Caudate nucleus (tissue), 63 donors: ENCODE measurements at places on chromosomes 3 and 15.

DNA sequence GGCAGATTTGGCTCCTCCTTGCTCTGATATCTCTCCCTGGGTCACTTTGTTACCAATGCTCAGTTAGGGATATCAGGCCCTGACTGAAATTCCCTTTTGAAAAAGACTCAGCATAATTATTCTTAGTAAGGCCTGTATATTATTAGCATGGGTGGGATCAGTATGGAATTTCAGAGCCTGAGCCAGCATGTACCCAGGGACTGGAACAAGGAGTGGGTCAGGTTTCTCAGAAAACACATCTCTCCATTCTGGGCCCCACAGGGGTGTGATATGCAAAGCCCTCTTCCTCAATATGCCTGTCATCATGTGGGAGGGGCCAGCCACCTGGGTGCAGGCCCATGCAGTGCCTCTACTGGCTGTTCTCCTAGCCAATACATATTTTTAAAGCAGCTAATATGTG lies 423.2 kb downstream of the EPHB1 start:
- DNase-seq: no peak

GRCh38 chr3:160537729-160538128 lies 27.6 kb downstream of the KPNA4 start:
- no peak for DNase-seq

DNA sequence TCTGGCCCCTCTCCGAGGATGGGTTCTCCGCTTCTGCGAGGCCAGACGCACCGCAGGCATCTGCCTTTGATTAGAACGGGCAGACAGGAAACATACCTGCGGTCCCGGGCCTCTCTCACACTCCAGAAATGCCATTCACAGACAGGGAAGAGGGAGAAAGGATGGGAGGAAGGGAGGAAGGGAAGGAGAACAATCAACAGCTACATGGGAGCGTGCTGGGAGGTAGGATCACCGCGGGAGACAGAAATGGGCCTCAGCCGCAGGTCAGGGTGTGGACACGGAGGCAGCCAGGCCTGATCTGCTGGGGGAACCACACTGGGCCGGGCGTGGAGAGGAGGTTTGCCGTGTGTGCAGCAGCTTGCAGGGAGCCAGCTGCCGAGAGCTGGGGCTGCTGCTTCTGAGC lies 90.7 kb upstream of the RGMA start:
- DNase-seq: no peak

- no peak for DNase-seq
Observed at GRCh38 chr3:120567370-120568201, 28.6 kb upstream of the NDUFB4 start.

DNA sequence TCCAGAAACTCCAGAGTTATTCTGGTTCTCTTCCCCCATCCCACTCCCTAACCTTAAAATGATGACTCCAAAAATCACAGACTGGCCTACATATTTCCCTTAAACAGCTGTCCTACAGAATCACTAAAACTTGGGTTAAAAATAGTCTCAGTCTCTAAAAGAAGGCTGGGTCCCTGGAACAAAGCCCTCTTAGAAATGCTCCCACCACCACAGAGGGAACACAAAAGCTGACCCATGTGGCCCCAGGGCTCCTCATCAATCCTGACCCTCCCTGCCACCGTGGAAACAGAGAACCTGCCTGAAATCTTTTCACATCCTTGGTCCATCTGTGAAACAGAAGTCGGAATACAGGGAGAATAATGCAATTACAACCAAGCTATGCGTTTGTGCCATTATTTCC lies 55.7 kb upstream of the DCLK3 start:
- DNase-seq: no peak

DNA sequence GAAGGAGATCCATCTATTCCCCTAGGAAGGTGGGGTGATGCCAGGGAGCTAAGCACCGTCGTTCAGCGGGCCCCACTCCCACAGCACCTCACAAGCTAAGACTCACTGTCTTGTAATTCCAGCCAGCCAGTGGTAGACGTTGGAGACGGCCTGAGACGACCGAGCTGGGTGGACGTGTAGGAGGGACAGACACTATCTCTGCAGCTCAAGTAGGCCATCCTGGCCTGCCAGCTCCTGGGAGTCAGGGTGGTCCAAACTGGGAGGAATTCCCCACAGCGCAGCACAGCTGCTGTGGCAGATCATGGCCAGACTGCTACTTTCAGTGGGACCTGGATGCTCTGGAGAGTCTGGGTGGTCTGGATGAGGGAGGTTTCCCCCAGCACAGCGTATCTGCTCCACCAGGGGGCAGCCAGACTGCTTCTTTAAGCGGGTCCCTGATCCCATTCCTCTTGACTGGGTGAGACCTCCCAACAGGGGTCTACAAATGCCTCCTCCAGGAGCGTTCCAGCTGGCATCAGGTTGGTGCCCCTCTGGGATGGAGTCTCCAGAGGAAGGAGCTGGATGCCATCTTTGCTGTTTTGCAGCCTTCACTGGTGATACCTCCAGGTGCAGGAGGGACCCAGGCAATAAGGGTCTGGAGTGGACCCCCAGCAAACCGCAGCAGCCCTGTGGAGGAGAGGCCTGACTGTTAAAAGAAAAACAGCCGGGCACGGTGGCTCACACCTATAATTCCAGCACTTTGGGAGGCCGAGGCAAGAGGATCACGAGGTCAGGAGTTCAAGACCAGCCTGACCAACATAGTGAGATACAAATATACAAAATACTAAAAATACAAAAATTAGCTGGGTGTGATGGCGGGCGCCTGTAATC lies 27.6 kb downstream of the GNB5 start:
- no peak for DNase-seq

DNA sequence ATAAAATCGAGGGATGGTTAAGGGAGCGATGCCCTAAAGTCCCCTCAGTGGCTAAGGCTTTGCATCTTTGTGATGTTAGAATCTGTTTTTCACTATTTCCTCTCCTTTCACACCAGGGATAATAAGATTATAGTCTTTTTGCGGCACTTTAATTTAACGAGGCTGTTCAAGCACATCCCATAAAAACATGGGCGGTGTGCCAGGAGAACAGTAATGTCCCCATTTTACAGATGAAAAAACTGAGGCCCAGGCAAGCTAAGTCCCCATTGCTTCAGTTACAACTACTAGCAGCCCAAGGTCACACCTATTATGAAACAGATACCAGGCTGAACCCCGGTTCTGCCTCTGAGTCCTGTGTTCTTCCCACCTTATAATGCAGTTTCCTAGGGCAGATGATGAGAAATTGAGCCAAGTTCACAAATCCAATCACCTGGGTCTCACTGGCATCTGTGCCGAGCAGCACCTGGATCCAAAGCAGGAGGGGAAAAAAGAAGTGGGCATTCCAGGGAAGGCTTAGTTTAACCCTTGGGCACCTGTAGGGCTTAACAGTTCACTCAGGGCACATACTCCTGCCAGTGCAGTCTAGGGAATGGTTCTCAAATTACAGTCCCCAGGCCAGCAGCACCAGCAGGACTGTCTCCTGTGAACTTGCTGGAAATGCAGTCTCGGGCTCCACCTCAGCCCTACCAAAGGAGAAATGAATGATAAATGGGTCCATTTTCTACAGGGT lies 169.3 kb downstream of the RAB11A start:
- DNase-seq: no peak
